ENCODE measurements at places on chromosomes 7 and 10. TPM values are rescaled to one million over a fixed set of nuclear protein-coding genes. Genes with fewer than 3 reads are reported as not detected.

Gene ANKRD61
- 0.50 TPM for total RNA-seq

Gene MARCHF5
- total RNA-seq, result 34.3 TPM

Gene FGF8
- total RNA-seq, result not detected

Gene STEAP1
- 13.5 TPM for total RNA-seq

Measured in A549 treated with RU486 at 1 μM for 4 hours (cell line).